Purkinje cell (primary cell): ENCODE measurements at places on chromosomes 2 and 18. TPM values are rescaled to one million over a fixed set of nuclear protein-coding genes. Genes with fewer than 3 reads are reported as not detected.

The RAB27B gene
- polyA plus RNA-seq: 6.7 and 9.1 TPM in 2 replicates

The RAX gene
- not detected in 2 replicates for polyA plus RNA-seq

The VWA3B gene
- polyA plus RNA-seq: 0.04 and 0.60 TPM in 2 replicates

The CYS1 gene
- polyA plus RNA-seq: 0.22 and 1.0 TPM in 2 replicates

The SLC23A3 gene
- not detected in 2 replicates for polyA plus RNA-seq

The CPO gene
- polyA plus RNA-seq: 0.20 TPM in 1 of 2 replicates, not detected in the other

The PCBP1 gene
- polyA plus RNA-seq: 92.2 and 93.7 TPM in 2 replicates

The FBXO48 gene
- 0.90 and 2.1 TPM in 2 replicates for polyA plus RNA-seq

The RHBDD1 gene
- 1.3 and 4.2 TPM in 2 replicates for polyA plus RNA-seq

The IL36RN gene
- not detected in 2 replicates for polyA plus RNA-seq

The VAMP5 gene
- polyA plus RNA-seq: 8.0 and 12.1 TPM in 2 replicates

The TUBA4B gene
- polyA plus RNA-seq: not detected in 2 replicates

The ADD2 gene
- 0.46 and 5.4 TPM in 2 replicates for polyA plus RNA-seq

The ZSWIM2 gene
- polyA plus RNA-seq: not detected in 2 replicates

The CHRNG gene
- not detected in 2 replicates for polyA plus RNA-seq

The SP3 gene
- 15.2 and 16.9 TPM in 2 replicates for polyA plus RNA-seq

The CD226 gene
- 0.10 and 1.2 TPM in 2 replicates for polyA plus RNA-seq

The ORC4 gene
- 121 and 129 TPM in 2 replicates for polyA plus RNA-seq

The CRYGC gene
- not detected in 2 replicates for polyA plus RNA-seq

The B3GNT7 gene
- not detected in 2 replicates for polyA plus RNA-seq

The OR6B2 gene
- not detected in 2 replicates for polyA plus RNA-seq

The LRRTM4 gene
- polyA plus RNA-seq: 9.6 and 21.1 TPM in 2 replicates

The INO80B gene
- 1.1 and 3.0 TPM in 2 replicates for polyA plus RNA-seq

The VWC2L gene
- polyA plus RNA-seq: 1.3 TPM in 1 of 2 replicates, not detected in the other

The FAM117B gene
- polyA plus RNA-seq: 5.3 and 6.4 TPM in 2 replicates

The CCDC74A gene
- 0.74 and 0.91 TPM in 2 replicates for polyA plus RNA-seq

The VAMP8 gene
- polyA plus RNA-seq: 1.6 and 7.8 TPM in 2 replicates

The SH3BP4 gene
- polyA plus RNA-seq: 0.10 and 0.50 TPM in 2 replicates

The PRKAG3 gene
- polyA plus RNA-seq: not detected in 2 replicates

The MEX3C gene
- 12.2 and 13.3 TPM in 2 replicates for polyA plus RNA-seq

The DNMT3A gene
- polyA plus RNA-seq: 3.8 and 5.8 TPM in 2 replicates

The RAD51AP2 gene
- 0.46 TPM in 1 of 2 replicates, not detected in the other for polyA plus RNA-seq

The TBC1D8 gene
- polyA plus RNA-seq: 1.9 and 3.3 TPM in 2 replicates

The TRIM54 gene
- not detected in 2 replicates for polyA plus RNA-seq

The KCNG2 gene
- polyA plus RNA-seq: not detected in 2 replicates

The EFHD1 gene
- polyA plus RNA-seq: 0.15 TPM in 1 of 2 replicates, not detected in the other

The HAAO gene
- polyA plus RNA-seq: not detected in 2 replicates

The DHRS9 gene
- polyA plus RNA-seq: not detected in 2 replicates

The MEP1B gene
- polyA plus RNA-seq: not detected in 2 replicates

The SRD5A2 gene
- not detected in 2 replicates for polyA plus RNA-seq

The LONRF2 gene
- polyA plus RNA-seq: 7.2 and 13.5 TPM in 2 replicates

The MYO5B gene
- polyA plus RNA-seq: 0.17 and 0.38 TPM in 2 replicates

The PDE1A gene
- 16.7 and 24.6 TPM in 2 replicates for polyA plus RNA-seq

The KIAA2012 gene
- polyA plus RNA-seq: 0.13 and 0.90 TPM in 2 replicates

The TBR1 gene
- 16.6 TPM in 1 of 2 replicates, not detected in the other for polyA plus RNA-seq

The CNTNAP5 gene
- polyA plus RNA-seq: 36.3 and 40.2 TPM in 2 replicates

The SPAST gene
- polyA plus RNA-seq: 16.3 and 23.1 TPM in 2 replicates

The IMMT gene
- 183 and 193 TPM in 2 replicates for polyA plus RNA-seq

The TNS1 gene
- 0.18 and 0.82 TPM in 2 replicates for polyA plus RNA-seq

The HOXD8 gene
- polyA plus RNA-seq: not detected in 2 replicates

The MOGAT1 gene
- polyA plus RNA-seq: not detected in 2 replicates

The INHBB gene
- 5.3 and 8.0 TPM in 2 replicates for polyA plus RNA-seq

The COL3A1 gene
- polyA plus RNA-seq: 0.73 TPM in 1 of 2 replicates, not detected in the other

The C1GALT1C1L gene
- polyA plus RNA-seq: 1.7 and 2.1 TPM in 2 replicates

The SIX3 gene
- not detected in 2 replicates for polyA plus RNA-seq

The ONECUT2 gene
- 2.1 and 2.2 TPM in 2 replicates for polyA plus RNA-seq

The BCL11A gene
- 195 and 215 TPM in 2 replicates for polyA plus RNA-seq

The LCT gene
- polyA plus RNA-seq: not detected in 2 replicates

The ABCG8 gene
- polyA plus RNA-seq: 1.1 TPM in 1 of 2 replicates, not detected in the other

The GAL3ST2 gene
- polyA plus RNA-seq: not detected in 2 replicates
